ENCODE measurements at places on chromosomes 1 and 21.

DNA sequence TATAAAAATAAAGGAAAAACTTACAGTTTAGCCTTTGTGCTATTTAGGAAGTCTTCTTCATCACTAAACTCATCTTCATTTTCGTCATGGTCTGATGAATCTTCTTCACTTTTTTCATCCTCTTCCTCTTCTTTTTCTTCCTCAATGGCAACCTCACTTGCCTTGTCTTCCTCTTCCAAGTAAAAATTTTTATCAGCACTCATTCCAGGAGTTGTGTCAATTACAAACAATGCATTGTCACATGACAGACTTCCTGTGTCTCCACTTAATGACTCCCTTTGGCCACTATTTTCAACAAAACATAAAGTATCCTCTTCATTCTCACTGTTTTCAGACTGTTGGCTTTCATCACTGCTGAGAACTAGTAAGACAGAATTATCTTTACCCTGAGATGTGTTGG lies 2.8 kb downstream of the DNTTIP2 start:
- DNase-seq: no peak

DNA sequence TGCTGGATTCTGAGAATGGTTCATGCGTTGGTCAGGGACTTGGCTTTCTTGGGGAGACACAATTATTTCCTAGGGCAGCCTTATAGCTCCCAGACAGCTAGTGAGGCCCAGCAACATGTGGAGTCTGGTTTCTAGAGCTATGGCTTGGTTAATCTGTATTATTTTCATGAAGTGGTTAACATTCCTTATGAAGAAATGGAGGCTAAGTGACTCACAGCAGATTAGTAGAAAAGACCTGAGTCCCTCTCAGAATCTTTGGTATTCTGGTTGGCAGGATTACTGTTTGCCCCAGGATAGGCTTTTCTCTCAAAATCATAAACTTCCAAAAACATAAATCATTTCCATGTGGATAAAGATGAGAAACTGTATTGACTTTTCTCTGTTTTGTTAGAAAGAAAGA lies 42.3 kb downstream of the DUSP10 start:
- DNase-seq: no peak

DNA sequence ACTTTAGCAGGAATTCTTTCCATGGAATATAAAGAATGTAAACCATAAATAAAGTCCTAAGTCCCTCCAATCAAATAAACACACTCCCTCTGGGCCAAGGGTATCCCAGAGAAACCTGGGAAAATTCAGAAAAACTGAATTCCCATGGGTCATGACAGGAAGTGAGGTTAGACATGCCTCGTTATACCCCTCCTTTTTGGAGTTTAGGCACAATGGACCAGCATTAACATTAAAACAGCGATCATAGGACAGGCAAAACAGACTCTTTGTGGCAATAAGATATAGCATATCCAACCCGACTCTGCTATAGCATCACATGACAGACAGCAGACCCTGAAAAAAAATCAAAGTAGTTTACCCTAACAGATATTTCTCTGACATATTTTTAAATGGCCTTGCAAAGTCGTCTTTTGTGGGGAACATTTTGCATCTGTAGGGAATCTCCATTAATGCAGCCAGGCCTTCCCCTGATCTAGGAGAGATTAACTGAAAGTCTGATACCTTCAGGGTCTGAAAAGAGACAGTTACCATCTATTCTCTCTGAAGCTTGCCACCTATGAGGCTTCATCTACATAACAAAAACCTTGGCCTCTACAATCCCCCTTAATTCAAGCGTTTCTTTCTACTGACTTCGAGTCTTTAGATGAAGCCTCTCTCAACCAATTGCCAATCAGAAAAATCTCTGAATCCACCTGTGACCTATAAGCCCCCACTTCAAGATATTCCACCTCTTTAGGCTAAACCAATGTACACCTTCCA lies 143.0 kb upstream of the KCNK1 start:
- DNase-seq: no peak

DNA sequence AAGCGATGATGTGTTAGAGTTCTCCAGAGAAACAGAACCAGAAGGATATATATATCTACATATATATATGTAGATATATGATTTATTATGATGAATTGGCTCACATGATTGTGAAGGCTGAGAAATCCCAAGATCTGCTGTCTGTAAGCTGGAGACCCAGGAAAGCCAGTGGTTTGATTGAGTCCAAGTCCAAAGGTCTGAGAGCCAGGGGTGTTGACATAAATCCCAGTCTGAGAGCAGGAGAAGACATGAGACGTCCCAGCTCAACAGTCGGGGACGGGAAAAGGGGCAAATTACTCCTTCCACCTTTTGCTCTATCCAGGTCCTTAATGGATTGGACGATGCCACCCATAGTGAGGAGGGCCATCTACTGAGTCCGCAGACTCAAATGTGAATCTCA lies 126.6 kb downstream of the PRDM2 start:
- no peak for DNase-seq

GRCh38 chr1:31010086-31010989 lies 55.2 kb downstream of the PUM1 start:
- peak; percentile 63 for DNase-seq

- no peak for DNase-seq
Measured at GRCh38 chr1:14876747-14877146, 276.8 kb upstream of the TMEM51 start.

DNA sequence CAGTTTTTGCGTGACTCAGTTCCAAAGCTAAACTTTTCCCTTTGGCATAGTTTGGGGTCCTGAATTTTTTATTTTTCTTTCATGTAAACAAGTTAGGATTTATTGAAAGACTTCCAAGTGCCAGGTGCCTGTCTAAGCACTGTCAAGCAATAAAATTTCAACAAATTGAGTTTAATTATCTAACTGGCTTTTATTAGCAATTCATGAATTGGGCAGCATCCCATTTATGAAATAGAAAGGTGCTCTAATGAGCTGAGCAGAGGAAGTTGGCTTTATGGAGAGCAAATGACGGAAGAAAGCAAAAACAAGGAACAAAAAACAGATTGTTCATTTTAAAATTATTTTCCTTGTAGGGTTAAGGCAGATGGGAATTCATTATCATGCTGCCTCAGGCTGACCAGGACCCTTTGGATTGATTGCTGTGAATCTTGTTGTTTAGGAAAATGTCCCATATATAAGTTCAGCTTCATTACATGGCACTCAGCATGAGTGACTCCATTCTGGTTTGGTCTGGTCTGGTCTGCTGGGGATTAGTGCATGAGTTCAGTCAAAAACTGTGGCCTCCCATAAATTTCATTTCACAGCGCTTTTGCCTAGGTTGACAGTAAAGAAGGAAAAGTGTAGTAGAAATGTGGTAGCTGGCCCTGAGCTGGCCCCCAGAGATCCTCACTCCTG lies 21.5 kb upstream of the COG2 start:
- no peak for DNase-seq
